ENCODE measurements at places on chromosomes 3 and 15.

GRCh38 chr15:77346245-77347036 lies 73.5 kb downstream of the PEAK1 start:
- ATAC-seq = no peak

GRCh38 chr3:193481436-193481835 lies 73.3 kb downstream of the ATP13A4 start:
- ATAC-seq = no peak

DNA sequence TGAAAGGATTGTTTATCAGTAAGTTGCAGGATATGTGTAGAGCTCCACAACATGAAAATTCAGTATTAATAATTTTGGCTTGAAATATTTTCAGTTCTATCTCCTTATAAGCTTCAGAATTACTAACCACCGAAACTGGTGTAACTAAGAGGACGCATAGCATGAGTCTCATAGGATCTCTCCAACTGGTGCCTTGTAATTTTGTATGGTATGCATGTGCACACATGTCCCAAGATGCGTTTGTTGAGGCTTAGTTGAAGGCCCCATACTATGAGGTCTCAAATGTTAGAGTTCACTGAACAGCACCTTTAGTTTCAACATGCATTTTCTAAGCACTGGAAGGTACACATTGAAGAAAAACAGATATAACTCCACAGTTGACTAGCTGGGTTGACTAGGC lies 195.4 kb downstream of the TP63 start:
- no peak for ATAC-seq

DNA sequence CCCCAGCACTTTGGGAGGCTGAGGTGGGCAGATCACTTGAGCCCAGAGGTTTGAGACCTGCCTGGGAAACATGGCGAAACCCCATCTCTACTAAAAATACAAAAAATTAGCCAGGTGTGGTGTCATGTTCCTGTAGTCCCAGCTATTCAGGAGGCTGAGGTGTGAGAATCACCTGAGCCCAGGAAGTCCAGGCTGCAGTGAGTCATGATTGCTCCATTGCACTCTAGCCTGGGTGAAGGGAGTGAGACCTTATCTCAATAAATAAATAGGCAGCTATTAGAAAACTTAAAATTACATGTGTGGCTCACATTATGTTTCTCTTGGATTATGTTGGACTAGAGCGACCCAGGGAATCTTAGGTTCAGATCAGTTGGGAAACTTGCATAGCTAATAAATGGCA lies 69.7 kb downstream of the RPLP1 start:
- no peak for ATAC-seq

GRCh38 chr3:51535146-51536019 lies 3.1 kb upstream of the RAD54L2 start:
- ATAC-seq = no peak

DNA sequence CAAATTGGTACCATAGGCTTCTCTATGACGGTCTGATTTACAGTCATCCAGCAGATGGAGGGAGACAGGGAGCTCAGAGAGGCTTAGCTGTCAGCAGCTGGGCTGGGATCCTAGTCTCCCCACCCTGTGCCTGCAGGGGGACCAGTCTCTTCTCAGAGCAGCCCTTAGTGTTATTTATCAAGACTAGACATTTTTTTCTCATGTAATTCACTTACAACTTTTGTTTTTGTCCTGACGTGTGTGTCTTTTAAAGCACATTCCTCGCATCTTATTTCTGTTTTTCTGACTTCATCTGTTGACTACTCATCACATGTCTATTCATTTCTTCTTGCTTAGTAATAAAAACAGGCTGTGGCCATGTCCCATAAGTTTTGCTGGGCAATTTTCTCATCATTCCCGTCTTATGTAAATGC lies 116.1 kb downstream of the KLF13 start:
- peak; percentile 81 for ATAC-seq

DNA sequence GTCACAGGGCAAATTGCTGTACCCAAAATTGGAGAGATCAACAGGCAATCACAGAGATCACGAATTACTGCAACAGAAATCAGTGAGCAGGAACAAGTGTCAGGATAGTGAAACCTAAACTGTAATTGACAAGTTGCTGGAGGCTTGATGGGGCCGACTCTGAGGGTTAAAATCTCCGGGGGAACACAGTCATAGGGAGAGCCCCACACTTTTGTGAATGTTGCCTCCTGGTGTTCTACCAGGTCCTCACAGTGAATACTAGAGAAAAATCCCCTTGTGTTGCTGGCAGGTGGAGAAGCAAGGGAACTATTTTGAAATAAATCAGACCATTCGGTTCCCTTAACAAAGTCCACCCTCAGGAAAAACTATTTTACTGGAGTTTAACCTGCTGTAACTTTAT lies 697.5 kb upstream of the CBLB start:
- 0 out of 3 replicates have a peak, but pooled peaks have one; percentile 36 for ATAC-seq

DNA sequence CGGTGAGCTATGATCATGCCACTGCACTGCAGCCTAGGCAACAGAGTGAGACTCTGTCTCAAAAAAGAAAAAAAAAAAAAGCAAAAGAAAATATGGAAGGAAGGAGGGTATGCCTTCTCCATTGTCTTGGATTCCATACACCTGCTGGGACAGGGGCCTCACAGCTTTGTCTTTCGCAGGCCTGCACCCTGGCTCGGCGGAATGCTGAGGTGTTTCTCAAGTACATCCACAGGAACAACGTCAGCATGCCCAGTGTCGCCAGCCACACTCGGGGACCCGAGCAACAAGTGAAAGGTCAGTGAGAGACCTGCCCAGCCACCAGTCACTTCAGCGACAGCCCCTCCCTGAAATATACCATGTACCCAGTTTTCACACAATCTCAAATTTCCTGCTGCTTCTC lies 288.5 kb upstream of the UMPS start:
- no peak for ATAC-seq

GRCh38 chr3:37114251-37115145 lies 59.9 kb downstream of the LRRFIP2 start:
- peak; percentile 43 for ATAC-seq

- ATAC-seq = no peak
Measured at GRCh38 chr3:75768303-75769017, 16.9 kb downstream of the ZNF717 start.

GRCh38 chr3:38487323-38487722 lies 8.8 kb upstream of the EXOG start:
- ATAC-seq = no peak

DNA sequence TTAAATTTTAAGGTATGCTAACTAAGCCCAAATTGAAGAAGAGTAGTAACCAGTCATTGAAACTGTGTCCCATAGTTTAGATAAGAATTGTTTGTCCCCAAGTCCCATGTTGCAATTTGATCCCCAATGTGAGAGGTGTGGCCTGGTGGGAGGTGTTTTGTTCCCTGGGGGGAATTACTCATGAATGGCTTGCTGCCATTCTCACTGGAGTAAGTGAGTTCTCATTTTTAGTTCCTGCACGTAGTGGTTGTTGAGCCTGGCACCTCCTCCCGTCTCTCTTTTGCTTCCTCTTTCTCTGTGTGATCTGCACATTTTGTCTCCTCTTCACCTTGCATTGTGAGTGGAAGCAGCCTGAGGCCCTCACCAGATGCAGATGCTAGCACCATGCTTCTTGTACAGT lies 1271.0 kb downstream of the NSUN3 start:
- ATAC-seq = no peak

- ATAC-seq = peak; percentile 33
Measured at GRCh38 chr3:71185733-71186455, 397.6 kb downstream of the FOXP1 start.

GRCh38 chr15:74368121-74368520 lies 675 bp upstream of the CYP11A1 start:
- no peak for ATAC-seq

DNA sequence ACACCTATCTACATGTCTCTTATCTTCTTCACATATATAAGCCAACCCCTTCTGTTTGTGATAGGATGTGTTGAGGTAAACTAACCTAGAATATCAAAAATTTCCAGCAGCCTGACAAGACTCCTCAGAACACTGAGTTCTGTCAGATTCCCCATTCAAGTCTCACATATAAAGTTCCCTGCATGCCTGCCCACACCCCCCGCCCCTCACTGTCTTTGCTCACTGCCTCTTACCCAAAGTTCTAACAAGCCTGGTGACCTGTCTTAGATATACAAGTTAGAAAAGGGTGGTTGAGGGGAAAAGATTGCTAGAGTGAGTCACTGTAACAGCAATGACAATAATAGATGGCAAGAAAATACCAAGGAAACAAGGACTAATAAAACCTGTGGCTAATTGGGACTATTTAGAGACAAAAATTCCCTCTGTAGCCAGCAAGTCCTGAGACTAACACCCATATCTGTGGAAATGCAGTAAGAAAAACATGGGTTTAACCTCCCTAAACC lies 40.1 kb downstream of the FBXO22 start:
- ATAC-seq = peak; percentile 30

- no peak for ATAC-seq
Measured at GRCh38 chr3:17584066-17584465, 158.4 kb downstream of the TBC1D5 start.

DNA sequence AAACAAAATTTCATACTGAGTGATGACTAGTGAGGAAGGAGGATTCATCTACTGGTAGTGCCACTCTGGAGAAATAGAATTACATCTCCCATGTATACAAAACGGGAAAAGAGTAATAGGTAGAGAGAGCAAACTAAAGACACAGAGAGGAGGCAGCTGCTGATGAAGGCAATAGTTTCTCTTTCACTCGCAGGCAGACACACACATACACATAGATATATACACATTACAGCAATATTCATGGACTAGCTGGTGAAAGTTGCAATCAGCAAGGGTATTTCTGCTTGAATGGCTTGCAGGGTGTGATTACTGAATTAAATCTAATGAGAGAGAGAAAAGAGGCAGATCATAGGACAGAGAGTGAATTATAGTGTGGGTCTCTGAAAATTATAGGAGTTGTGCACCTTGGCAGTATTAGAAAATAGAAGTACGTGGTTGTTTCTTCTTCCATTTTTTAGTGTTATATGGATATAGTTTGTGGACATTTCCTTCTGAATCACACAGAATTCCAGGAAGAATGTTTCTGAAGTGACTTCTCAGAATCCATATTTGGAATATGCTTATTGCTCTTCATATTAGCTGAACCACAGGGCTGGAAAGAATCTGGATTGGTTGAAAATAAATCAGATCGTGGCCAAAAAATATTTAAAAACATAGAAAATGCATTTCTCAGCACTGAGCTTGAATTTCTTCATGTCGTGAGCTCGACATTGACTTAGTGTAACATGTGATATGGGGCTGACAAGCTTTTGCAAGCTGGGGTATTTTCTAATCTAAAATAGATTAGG lies 991.2 kb downstream of the TUSC7 start:
- no peak for ATAC-seq

DNA sequence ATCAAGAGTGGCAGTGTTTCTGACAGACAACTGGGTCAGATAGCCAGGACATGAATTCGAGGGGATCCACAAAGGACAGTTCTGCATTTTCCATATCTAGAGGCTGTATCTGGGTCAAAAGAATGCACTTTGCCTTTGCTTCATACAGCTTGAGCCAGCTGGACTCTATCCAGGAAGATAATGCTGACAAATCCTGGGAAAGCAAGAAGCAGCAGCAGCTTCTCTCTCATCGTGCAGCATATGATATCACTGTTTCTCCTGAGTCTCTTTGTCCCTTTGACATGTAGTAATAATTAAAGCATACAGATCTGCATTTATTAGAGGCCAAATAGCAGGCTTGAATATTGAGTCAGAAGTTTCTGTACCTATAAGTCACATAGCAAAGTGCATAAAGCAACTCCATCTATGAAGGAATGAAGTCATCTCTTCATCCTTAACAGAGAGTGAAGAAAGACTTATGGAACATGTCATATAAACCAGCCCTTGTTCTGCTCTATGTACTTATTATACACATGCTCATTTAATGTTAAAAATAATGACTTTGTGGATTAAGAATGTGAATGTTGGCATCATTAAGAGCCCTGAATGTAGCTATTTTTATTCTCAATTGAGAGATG lies 236.8 kb upstream of the GBE1 start:
- ATAC-seq = peak; percentile 87

GRCh38 chr3:12300137-12300536 lies 11.3 kb downstream of the PPARG start:
- 0 out of 3 replicates have a peak, but pooled peaks have one; percentile 16 for ATAC-seq

GRCh38 chr3:186418671-186419145 lies 56.7 kb upstream of the DGKG start:
- ATAC-seq = peak; percentile 11

GRCh38 chr3:191328962-191329653 lies at the start of gene CCDC50:
TSS of gene CCDC50 (plus strand) at chr3:191329394. CDS start at chr3:191329675, 281 bp downstream.
- peak; percentile 82 for ATAC-seq

DNA sequence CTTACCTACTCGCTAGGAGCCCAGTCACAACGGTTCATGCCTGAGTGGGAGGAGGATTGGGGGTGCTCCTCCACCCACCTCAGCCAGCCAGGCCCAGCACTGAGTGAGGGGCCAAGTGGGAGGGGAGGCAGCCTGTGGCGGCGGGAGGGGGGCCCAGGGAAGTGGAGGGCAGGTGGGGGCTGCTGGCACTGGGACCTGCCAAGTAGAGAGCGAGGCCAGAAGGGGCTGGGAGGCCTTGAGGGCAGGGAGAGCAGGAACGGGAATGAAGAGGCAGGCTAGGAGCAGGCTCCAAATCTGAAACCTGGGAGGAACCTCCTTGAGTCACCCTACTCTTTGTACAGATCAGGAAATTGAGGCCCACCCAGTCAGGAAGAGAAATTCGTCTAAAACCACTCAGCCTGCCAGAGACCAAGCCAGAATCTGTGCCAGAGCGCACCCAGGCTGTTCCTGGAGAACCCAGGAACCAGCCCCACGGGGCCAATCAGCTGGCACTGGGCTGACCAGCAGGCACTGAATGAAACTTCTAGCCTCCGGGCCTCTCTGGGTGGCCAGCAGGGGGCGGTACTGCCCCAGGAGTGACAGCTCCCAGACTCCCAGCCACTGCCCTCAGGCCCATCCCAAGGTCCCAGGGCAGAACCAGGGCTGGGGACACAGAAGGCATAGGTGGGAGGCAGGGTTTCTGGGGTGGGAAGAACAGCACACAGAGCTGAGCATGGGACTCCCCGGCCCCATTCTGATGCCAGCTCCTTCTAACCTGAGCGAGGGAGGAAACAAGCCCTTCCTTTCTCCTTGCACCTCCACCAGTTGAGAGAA lies 14.8 kb upstream of the CYP11A1 start:
- peak; percentile 99 for ATAC-seq

DNA sequence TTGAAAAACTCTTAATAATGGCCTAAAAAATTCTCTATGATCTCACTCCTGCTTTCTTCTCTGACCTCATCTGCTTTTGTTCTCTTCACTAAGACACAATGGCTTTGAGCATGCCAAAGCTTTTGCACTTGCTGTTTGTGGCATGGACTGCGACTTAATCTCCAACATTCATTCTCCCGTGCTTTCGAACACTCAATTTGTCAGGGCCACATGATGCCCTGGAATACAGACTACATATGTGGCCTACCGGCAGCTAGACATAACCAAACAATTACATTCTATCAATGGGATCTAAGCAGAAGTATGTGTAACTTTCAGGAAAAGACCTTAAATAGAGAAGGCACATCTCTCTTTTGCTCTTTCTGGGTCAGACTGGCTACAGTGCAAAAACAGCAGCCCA lies 506.5 kb downstream of the MAGI1 start:
- ATAC-seq = no peak

DNA sequence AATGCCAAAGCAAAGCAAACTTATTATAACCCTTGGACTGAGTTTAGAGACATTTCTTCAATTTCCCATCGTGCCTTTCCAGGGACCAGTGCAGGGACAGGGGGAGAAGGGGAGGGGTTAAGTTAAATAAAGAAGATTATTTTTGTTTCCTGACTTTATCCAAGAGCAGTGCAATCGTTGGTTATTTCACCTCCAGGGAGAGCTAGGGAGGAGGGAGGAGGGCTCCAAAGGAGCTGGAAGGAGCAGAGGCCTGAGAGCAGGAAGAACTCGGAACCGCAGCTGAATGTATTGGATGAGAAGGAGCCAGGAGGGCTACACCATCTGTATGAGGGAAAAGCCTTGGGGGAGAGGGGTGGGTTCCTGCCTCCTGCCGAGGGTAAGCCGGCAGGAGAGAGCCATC lies 20.7 kb downstream of the HAPLN3 start:
- no peak for ATAC-seq
